NT2/D1 (cell line): ENCODE measurements at places on chromosomes 7 and 10.

DNA sequence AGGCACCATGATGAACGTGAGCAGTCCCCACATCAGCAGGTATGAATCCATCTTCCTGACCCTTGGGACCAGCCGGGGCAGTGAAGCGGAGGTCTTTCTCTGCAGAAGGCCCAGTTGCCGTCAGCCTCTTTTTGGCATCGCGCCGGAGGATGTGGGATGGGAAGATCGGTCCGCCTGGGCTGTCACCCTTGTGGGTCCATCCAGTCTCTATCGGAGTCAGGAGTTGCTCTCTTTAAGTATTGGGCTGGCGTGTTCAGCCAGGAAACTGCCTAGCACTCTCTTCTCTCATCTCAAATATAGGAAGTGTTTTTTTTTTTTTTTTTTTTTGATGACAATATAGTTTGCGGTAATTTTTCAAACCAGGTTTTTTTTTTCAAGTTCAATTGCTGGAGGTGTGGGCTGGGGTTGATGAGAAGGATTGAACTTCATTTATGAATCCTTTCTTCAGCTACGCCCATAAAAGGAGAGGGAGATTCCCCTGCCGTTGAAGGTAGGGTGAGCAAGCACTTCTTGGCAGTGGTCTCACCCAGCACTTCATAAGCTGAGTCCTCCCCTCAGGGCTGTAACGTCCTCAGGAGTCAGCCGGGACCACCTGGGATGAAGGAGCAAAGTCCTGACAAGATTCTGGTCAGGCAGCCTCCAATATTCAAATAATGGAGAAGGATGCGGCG, at the start of gene IL2RA:
TSS of gene IL2RA (minus strand) at position 267 of the 671 bp plus-strand sequence. CDS start at position 51, 216 bp downstream.
- no peak for DNase-seq

GRCh38 chr7:127683776-127684681, 32.0 kb downstream of the SND1 start:
- peak; percentile 62 for DNase-seq

DNA sequence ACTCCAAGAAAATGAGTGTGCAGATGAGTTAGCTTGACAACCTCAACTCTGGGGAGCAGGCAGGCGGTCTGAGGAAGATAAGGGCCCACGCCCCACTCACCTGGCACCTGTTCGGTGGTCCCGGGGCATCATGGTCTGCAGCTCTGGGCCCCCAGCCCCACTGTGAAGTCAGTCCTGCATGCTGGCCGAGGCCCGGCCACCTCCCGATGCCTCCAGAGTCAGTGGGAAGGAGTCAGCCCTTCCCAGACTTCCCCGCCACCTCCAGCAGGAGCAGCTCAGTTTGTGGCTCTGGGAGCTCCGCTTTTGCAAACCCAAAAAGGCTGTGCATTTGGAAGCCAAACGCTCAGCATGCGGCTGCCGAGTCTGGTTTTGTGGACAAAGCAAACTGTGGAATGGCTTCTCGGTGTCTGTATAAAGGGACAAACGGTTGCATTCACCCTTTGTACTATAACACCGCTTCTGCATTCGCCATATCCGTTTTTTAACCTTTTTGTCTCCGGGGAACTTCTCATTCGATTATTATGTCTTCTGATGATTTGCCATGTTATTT, 167.3 kb downstream of the CCDC3 start:
- DNase-seq: no peak

- no peak for DNase-seq
Observed at GRCh38 chr10:126387931-126388911, at the start of gene ADAM12. Gene ADAM12, minus strand, starts transcription at chr10:126388477. Its CDS starts 332 bp downstream, at chr10:126388145.

GRCh38 chr10:127997937-127998336, 91.0 kb downstream of the PTPRE start:
- DNase-seq: no peak

GRCh38 chr10:132607491-132607890, 69.9 kb downstream of the INPP5A start:
- no peak for DNase-seq

- DNase-seq: no peak
Observed at GRCh38 chr10:29386342-29386999, 97.6 kb downstream of the LYZL1 start.

GRCh38 chr10:57222603-57223002, 861.5 kb upstream of the ZWINT start:
- DNase-seq: peak; percentile 66

- no peak for DNase-seq
Observed at GRCh38 chr7:16926283-16926682, 44.5 kb upstream of the AGR3 start.

- peak; percentile 33 for DNase-seq
Observed at GRCh38 chr7:42843205-42843800, 68.6 kb downstream of the C7orf25 start.
